ENCODE measurements at places on chromosomes 12 and 14.

GRCh38 chr14:101873991-101874390 is 90.4 kb upstream of the DYNC1H1 start:
- DNase-seq = no peak

- no peak for DNase-seq
Observed at GRCh38 chr12:131046813-131047788, 93.4 kb downstream of the ADGRD1 start.

DNA sequence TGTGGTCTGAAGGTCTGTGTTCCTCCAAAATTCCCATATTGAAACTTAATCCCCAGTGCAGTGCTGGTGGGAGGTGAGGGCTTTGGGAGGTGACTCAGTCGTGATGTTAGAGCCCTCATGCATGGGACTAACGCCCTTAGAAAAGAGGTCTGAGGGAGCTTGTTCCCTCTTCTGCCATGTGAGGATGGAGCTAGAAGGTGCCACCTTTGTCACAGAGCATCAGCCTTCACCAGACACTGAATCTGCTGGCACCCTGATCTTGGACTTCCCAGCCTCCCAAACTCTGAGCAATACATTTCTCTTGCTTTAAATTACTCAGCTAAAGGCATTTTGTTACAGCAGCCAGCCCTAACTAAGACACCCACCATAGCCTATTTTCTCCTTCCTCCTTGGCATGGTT is 13.9 kb downstream of the RAB15 start:
- DNase-seq = no peak

DNA sequence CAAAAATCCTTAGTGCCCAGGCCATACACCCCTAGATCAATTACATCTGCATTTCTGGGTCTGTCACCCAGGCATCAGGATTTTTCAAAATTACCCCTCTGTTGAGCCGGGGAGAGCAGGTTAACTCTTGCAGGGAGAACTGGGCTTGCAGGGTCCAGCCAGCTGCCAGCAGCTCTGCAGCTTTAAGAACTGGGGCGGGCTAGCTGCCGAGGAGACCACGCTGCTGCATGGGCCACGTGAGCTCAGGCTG is at the start of gene DGLUCY:
Gene DGLUCY (plus strand): TSS at position 245 of the 250 bp plus-strand sequence. CDS start 46,222 bp downstream, outside the sequence.
- DNase-seq = peak; percentile 91

DNA sequence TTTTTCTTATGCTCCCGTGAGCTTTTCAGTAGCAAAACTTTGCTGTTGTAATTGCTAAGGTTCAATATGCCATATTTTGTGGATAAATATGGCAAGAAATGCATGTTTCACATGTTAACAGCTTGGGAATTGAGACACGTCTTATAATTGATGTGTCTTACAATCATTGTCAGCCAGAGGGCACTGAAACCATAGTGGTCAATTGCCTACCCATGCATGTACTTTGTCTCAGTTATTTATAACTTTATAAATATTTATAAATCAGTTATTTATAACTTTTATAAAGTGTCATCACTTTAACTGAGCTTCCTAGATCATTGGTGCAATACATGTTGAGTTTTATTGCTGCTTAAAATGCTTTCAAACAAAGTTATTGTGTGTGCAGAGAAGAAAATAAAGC is 82.0 kb downstream of the CATSPERB start:
- DNase-seq = no peak

- DNase-seq = no peak
Observed at GRCh38 chr12:105355752-105356151, 25.3 kb downstream of the C12orf75 start.

GRCh38 chr14:93496856-93497741 is 66.4 kb downstream of the UNC79 start:
- no peak for DNase-seq

GRCh38 chr12:94640134-94640928 is 10.0 kb downstream of the TMCC3 start:
- DNase-seq = no peak

- DNase-seq = no peak
Observed at GRCh38 chr12:129789921-129790320, 113.9 kb downstream of the TMEM132D start.

DNA sequence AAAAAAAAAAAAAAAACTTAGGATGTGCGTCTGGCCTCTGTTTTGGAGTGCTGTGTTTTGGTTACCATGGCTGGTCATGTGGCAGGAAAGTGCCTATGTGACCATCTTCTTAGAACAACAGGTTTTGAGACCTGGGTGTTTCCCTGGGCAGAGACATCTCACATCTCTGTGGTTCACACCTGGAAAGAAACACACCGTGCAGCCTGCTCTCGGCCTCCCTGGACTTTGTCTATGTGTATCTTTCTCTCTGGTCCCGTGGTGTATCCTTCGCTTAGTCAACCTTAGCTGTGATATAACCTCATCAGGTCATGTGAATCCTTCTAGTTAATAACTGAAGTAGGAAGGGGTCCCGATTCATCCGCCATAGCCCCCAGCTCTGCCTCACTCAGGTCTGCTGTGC is 22.6 kb downstream of the ACADS start:
- no peak for DNase-seq

- no peak for DNase-seq
Observed at GRCh38 chr12:124319368-124320050, 24.6 kb downstream of the RFLNA start.

GRCh38 chr12:123056709-123057108 is 76.2 kb downstream of the ARL6IP4 start:
- DNase-seq = peak; percentile 39

DNA sequence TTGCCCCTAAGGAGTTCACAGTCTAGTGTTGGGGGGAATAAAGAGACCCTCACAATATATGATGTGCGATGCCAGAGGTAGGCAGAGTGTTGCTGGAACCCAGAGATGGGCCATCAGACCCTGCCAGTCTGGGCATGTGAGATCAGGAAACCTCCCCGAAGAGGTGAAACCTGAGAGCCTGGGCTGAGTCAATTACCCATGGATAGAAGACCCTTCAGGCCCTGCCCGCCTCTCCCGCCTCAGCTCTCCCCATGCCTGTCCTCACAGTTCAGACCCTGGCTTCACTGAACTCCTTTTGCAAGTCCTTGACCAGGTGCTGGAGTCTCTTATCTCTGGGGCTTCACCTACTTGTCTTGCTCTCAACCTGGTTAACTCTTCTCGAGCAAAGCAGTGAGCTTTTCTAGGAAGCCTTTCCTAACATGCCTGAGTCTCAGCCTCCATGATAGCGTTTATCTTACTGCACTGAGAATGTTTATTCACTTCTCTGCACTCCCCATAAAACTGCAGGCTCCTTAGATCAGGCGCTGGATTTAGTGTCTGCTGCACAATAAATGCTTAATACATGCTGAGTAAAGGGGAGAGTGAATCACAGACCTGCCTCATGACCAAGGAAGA is 19.6 kb downstream of the ALDH1L2 start:
- no peak for DNase-seq

DNA sequence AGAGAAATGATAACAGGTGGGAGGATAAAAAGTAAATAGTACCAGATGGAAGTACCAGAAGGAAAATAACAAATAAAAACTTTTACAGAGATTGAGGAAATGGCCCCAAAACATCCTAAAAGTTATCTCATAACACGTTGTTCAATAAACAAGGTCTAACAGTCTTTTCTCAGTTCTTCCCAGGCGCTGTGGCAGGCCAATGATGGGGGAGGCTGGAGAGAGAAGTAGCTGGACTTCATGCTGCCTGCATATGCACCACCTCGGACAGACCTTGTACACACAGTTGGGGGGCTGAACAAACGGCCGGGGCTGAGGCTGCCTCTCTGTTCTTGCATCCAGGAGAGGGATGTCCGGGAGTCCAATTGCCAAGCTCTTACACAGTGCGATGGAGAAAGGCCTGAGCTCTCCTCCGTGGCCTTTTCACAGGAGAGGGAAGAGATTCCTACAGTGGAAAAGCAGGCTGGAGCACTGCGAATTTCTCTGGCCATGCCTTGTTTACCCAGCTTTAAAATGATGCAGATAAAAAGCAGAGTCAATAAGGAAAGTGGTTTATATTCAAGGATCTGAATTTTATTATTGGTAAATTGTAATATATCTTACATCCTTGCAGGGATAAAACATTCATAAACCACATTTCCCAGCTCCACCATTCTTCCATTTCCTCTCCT is 109.8 kb downstream of the PHLDA1 start:
- DNase-seq = no peak

DNA sequence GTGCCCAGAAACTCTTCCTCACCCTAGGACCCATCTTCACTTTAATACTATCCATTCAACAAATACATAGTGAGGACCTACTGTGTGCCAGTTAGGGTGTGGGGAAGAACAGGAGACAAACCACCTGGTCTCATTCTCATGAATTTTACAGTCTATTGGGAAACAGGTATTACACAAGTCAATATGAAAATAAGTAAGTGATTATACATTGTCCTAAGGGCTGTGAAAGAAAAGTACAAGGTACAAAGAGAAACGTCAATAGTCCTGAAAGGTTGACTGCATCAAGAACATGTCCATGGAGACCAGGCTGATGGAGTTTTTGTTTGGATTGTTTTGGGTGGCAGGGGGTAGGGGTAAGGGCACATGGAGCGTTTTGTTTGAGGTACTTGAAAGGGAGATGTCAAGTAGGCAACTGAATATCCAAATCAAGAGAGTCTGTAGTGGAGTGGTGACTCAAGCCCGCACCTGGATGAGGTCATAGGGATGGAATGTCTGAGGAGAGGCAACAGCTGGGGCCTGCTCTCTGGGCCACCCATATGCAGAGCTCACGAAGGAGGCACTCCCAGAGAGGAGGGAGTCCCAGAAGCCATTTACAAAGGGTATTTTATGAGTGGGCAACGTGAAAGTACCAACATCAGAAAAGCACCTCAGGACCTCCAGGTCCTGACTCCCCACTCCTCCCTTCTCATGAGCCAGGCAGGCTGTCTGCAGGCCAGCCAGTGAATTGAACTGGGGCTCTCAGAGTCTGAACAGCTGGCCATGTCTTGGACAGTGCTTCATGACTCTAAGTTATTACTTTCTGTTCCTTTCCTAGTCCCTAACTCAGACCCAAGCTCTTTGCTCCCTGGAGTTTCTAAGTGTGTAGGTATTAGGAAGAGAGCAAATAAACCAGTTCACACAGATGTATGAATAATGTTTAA is 272.0 kb downstream of the ZFP36L1 start:
- no peak for DNase-seq

DNA sequence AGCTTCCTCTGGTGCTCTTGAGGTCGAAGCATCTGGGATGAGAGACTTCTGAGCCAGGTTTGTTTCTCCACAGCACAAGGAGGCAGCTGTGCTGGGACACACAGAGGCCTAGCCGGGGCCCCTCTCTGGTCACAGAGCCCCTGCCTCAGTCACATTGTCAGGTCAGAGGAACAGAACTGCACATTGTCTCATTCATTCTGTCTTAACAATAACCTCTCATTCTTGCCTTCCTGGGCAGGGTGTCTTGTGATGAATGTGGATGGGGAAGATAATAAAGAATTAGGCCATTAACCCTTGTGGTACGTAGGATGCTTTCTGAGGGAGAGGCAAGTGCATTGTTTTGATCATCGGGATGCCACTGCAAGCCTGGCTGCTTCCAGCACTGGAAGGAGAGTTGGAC is 29.8 kb downstream of the FNTB start:
- no peak for DNase-seq

DNA sequence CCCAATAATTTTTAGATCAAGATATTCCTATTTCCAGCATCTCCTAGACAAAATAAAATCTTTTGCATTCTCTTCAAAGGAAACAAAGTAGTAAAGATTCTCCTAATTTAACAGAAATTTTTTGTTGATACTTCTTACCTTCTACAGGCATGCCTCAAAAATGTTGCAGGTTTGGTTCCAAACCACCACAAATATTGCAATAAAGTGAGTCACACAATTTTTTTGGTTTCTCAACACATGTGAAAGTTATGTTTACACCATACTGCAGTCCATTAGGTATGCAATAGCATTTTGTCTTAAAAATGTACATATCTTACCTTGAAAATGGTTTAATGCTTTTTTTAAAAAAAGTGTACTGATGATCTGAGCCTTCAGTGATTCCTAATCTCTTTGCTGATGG is 65.6 kb upstream of the USP15 start:
- no peak for DNase-seq

DNA sequence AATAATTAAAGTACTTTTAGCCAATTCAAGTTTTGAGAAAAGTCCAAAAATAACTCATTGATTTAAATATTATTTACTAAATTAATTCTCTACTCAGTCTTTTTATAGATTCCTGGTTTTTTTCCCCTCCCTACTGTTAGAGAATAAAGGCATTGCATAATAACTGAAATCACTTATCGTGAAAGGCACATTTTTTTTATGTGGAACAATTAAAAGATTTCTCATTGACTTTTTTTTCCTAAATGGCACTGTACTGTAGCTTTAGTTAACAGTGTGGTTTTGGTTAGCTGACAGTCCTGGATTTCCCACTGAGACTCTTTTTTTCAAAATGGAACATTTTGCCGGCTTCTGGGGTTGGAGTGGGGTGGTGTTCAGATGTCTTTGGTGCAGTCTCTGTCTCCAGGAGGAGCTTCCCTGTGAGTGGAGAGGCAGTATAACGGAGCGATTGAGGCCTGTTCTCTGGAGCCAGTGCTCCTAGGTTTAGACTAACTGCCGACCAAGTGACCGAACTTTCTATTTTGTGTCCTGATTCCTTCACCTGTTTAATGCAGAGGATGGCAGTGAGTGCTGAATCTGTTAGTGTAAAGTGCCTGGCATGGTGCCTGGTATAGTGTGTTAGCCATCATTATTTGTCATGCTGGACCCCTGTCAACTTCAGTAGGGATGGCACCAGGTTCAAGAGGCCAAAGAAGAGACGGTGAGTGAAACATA is 117.7 kb downstream of the ADCK1 start:
- DNase-seq = no peak

- no peak for DNase-seq
Observed at GRCh38 chr12:3120701-3121100, 43.5 kb downstream of the TSPAN9 start.

- DNase-seq = no peak
Observed at GRCh38 chr12:124869059-124869665, 5.5 kb upstream of the SCARB1 start.

DNA sequence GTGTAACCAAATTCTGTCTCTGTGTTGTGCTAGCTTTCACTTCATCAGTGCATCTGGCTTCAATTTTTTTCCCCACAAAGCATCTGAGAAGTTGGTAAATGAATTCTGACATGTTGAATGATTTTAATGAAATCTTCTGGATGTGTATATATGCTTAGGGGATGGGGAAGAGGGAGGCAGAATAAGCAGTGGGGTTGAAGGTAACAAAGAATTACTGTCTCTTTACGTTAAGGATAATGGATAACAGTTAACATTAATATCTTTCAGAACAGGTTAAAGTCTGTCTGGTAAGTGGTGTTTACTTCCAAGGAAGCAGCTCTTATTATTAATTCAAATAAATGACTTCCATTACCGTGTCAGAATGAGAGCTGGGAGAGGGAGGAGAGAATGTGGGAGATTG is 261.7 kb downstream of the ERC1 start:
- no peak for DNase-seq

- no peak for DNase-seq
Observed at GRCh38 chr12:64724201-64724745, 34.9 kb downstream of the GNS start.

All from Right ventricle myocardium inferior (tissue), 1 donor.